ENCODE measurements at places on chromosomes 1 and 21.
A peak's percentile ranks its signal among the peaks of the same experiment; 100 is the strongest.

GRCh38 chr1:51901151-51901550, 22.6 kb upstream of the NRDC start:
- no peak for DNase-seq

DNA sequence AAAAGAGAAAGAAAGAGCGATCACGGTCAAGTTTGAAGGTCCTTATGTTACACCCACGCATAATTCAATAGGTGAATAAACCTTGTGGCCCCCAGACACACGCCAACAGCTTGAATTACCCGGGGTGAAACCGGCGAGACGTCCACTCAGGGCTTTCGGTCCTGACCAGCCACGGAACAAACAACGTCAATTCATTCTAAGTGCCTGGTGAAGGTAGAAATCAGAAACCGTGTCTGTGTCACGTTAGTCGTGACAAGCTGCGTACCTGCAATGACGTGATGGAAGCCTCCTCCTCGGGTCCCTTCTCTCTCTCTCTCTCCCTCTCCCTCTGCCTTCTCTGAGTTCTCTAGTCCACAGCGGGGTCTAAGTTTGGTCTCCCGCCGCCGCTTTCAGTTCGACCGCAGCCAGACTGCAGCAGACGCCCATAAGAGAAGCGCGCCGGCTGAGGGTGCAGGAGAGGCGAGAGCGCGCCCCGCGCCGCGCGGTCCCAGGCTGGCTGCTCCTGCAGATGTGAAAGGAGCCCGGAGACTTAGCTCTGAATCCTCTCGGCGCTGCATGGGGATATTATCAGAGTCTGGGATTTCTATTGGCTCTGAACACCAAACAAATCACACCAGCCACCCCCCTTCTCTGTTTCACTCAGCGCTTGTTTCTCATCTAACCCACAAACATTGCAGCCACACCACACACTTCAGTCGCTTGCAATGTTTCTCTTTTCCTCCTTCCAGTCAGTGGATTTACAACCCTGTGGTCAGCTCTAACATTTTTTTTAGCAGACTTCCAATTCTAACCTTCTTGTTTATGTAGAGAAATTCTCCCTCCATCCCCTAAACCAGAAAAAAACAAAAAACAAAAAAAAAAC, at the start of gene GREM2:
TSS of gene GREM2 (minus strand) at position 537 of the 862 bp plus-strand sequence. CDS start 118,680 bp downstream, outside the sequence.
- DNase-seq: peak; percentile 59

- DNase-seq: no peak
Measured at GRCh38 chr21:29189353-29189752, 58.9 kb downstream of the MAP3K7CL start.

GRCh38 chr21:28959367-28960099, 33.1 kb downstream of the LTN1 start:
- DNase-seq: no peak

- no peak for DNase-seq
Measured at GRCh38 chr21:46089285-46089684, 8.6 kb upstream of the COL6A2 start.

DNA sequence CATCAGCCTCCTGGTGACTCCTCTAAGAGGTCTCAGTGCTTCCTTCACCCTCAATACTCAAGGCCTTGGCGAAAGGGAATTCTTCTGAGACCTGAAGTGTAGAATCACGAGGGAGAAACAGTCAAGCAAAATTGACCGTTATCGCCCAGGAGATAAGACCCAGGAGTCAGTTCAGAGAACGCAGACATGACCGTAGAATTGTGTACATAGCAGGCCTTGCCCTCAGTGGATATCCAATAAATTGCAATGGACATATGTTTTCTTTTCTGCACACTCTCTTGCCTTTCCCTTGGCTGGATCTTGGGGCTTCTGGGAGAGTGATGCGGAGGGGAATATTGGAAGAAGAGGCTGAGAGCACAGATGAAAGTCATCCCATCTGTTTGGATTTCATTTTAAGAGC, 15.7 kb upstream of the ETS2 start:
- no peak for DNase-seq

DNA sequence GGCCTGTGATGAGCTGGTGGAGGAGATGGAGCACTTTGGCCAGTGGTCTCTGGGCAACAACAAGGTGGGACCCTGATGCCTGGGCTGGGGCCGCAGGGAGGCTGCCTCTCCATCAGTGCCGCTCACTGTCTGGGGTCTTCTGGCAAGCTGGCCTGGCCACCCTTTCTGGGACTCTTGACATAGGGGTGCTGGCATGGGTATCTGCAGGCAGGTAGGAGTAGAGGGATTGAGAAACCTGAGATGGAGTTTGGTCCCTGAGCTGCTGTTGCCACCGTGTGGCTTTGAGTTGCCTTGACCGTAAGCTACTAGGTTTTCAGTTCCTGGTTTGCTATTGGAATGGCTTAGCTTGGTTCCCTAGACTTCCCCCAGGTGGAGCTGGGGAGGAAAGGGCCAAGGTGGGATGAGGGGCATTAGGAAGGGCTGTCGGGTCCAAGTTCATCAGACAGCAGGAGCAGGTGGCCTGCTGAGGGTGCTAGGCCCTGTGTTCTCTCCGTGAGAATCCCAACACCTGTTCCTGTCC, 13.2 kb upstream of the MFN2 start:
- DNase-seq: no peak

- no peak for DNase-seq
Measured at GRCh38 chr21:34157521-34157920, 84.1 kb downstream of the MRPS6 start.

DNA sequence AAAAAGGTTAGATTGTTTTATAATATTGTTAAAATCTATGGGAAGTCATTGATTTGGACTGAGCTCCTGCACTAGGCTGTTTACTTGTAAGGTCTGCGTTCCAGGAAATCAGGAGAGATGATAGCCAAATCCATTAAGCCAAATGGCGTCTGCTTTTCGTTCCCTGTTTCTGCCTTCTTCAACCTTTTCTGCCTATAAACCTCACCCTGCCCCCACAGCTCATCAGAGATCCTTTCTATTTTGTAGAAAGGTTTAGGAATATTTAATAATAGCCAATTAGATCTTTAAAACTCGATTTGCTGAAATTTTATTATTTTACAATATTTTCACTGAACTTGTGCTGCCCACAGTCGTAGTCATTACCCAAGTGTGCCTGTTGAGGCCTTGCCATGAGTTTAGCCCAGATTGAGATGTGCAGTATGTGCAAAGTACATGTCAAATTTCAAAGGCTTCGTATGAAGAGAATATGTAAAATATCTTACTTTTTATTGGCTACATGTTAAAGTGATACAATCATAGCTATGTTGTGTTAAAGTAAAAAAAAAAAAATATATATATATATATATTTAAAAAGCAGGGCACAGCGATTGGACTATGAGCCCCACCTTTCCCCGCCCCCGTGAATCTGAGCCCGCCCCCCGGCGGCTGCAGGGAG, 444 bp upstream of the IARS2 start:
- DNase-seq: no peak

DNA sequence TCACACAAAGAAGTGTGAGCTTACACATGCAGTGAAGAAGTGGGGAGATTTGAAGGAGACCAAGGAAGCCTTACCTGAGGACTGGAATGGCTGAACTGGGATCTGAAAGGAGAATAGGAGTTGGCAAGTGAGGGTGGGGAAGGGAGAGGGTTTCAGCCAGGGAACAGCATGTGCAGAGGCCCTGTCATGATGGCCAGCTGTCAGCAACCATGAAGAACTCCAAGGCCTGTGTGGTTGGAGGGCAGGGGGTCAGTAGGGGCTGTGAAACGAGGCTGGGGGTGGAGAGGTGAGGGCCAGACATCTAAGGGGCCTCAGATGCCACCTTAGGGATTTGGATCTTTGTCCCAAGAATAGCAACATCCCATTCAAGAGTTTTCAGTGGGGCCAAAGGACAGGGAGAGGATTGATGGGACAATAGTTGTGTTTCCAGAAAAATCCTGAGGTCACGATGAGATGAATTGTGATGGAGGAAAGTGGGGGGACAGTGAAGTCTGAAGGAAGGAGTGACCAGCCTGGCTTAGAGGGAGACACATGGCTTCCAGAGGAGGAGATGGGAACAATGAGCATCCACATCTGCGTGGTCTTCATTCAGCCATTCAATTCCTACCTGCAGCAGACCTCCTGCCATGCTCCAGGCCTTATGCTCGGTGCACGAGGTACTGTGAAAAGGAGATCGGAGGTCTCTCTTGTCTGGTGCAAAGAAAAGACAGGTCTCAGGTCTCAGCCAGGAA, 187.6 kb downstream of the MATN1 start:
- DNase-seq: no peak

- no peak for DNase-seq
Measured at GRCh38 chr1:84861988-84862644, 30.9 kb downstream of the LPAR3 start.

- DNase-seq: no peak
Measured at GRCh38 chr1:99650773-99651437, 5.0 kb downstream of the PALMD start.

DNA sequence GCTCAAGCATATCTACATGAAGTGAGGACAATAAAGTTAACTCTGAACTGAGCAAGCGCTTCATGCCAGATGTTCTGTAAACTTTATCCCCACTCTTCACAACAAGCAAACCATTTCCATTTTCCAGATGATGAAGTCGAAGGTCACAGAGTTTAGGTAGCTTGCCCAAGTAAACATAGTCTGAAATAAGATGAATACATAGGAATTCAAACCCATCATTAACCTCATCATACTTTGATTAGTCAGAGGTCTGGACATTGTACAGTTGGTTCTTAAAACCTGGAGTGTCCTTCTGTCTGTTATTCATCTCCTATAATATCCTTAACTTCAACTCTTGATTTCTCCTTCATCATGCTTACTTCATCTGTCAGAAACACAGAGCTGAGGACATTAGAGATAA, 180.3 kb upstream of the C8B start:
- DNase-seq: no peak

GRCh38 chr1:67570486-67571143, 114.4 kb upstream of the GADD45A start:
- DNase-seq: no peak
